LoVo (cell line): ENCODE measurements at places on chromosomes 6 and 20.

DNA sequence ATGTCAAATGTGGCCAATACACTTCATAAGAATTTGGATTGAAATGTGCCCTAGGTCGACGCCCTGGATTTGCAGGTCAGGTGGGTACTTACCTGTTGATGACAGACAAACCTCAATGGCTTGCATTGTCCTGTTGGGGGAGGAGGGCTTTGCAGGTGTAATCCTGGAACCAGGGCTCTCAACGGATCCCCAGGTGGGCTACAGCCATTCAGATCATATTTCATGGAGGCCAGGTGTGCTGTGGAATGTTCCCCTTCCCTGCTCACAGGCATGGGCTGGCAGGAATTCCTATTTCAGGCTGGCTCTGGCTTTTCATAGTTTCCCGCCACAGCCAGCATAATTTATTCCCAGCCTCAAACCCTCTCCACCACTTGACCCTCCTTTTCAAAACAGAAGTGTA is 254.7 kb downstream of the SMOC2 start:
- no peak for DNase-seq

- no peak for DNase-seq
Observed at GRCh38 chr20:23433628-23434027, 5.9 kb upstream of the CSTL1 start.

- DNase-seq, result no peak
Observed at GRCh38 chr6:8780653-8781052, 345.3 kb upstream of the SLC35B3 start.

DNA sequence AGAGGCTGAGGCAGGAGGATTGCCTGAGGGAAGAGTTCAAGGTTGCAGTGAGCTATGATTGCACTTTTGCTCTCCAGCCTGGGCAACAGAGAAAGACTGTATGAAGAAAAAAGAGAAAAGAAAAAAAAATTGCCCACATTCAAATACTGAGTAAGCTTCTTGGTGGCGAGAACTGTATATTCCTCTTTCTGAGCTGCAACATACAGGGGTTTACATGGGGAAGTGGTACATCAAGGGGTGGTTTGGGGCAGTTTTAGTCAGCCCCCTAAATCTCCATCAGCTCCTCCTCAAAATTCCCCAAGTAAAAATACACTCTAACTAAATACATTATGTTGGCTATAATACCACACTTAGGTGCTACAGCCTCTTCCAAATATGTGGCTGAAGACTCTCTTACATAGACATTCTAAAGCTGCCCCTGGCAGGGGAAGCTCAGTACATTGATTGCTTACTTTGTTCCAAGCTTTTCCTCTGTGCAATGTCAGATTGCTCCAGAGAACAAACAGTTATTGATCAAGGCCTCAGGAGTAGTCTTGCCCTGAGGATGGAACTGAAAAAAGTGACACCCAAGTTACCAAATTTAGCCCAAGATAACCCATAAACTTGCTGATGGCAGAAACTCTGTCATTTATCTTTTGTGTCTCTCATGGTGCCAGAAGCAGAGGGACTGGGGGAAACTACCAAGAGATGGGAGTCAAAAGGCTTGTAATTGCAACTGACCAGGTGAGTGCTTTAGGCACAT is 107.4 kb upstream of the RIPOR2 start:
- no peak for DNase-seq

- peak; percentile 16 for DNase-seq
Observed at GRCh38 chr6:149961728-149962425, 1.9 kb upstream of the ULBP1 start.

DNA sequence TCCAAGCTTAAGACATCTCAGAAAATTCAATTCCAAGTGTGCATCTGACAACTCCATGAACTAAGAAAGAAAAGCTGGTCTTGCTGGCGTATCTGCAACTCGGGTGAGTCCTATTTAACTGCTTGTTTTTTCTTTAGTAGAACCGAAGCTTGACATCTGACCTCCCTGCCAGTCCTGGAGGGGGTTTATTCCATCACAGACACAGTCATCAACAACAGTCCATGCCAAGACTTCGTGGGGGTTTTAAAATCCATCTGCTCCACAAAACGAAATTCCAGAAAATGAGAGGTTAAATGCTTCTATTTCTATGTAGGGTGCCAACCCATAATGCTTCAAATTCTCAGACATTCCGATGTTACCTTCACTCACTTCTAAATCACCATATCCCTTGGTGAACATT is 133.9 kb downstream of the IPCEF1 start:
- DNase-seq, result no peak

GRCh38 chr6:16706911-16707783 is 54.1 kb downstream of the ATXN1 start:
- no peak for DNase-seq
